ENCODE measurements at places on chromosomes 5 and 9.

DNA sequence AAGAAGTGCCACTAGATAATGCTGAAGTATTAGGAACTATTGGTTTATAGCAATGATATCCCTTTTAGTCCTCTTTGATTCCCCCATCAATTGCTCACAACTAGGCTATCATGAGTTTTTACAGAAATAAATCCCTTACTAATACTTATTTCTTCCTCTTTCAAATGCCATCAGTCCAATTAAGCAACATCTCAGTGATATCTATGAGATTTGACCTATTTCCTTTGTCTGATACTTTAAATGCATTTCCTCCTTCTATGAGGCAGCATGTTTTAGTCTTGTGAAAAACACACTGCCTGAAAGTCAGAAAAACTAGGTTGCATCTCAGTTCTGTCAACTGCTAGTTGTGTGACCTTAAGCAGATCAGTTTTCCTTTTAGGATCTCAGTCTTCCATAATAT lies 101.6 kb downstream of the FBXW11 start:
- no peak for DNase-seq

DNA sequence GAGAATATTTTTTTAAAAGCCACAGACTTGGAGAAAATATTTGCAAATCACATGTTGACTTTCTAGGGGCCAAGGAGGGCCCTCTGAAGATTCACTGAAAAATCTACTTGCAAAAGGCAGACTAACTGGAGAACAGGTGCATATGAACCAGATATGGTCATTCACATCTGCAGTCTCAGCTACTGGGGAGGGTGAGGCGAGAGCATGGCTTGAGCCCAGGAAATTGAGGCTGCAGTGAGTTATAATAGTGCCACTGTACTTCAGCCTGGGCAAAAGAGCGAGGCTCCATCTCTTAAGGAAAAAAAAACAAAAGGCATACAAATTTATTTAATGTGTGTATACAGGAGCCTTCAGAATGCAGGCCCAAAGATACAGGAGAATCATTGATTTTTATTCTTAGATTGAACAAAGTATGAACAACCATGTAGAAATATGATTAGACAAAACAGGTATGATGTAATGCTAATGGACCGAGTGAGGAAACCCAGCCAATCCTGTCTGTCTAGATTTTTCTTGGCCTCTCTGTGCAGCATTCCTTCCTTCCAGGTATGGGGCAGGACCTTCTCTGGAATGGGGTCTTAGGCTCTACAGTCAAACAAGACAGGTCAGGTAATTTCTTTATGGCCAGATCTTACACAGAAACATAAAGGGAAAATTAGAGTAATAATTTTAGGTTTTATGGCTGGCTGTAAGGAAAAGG lies 15.3 kb upstream of the SLC27A6 start:
- no peak for DNase-seq

DNA sequence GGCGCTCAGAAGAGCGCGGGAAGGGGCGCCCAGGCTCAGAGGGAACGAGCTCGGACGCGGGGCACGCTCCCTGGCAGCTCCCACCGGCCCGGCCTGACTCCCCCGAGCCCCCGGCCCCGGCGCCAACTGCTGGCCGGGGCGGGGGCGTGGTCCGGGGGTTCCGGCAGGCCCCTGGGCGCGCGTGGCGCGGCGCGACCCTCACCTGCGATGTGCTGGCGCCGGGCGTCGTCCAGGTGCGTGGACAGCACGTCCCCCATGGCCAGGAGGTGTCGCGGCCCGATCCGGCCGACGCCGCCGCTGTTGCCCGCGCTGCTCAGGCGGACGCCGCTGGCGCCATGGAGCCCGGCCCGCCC lies 43.5 kb upstream of the STXBP1 start:
- no peak for DNase-seq

DNA sequence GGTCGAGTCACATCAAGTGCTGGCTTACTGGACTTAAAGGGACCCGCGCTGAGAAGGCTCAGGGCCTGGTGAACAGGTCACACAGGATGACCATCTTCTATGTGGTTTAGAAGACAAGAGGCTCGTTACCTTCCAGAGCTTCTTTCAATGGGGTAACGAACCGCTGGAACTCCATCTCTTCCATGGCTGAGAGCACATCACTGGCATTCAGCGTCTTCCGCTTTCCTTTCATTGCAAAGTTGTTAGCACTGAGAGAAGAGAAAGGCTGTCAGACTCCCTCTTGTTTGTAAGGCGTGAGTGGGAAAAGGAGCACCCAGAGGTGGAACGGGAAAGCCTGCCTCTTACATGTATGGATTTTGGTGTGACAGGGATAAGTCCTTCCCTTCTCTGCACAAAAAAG lies 994 bp downstream of the POLE3 start:
- no peak for DNase-seq

- DNase-seq, result no peak
Observed at GRCh38 chr9:129324808-129325502, 146.9 kb upstream of the IER5L start.

- DNase-seq, result no peak
Observed at GRCh38 chr9:104256696-104257062, 162.6 kb downstream of the SMC2 start.

DNA sequence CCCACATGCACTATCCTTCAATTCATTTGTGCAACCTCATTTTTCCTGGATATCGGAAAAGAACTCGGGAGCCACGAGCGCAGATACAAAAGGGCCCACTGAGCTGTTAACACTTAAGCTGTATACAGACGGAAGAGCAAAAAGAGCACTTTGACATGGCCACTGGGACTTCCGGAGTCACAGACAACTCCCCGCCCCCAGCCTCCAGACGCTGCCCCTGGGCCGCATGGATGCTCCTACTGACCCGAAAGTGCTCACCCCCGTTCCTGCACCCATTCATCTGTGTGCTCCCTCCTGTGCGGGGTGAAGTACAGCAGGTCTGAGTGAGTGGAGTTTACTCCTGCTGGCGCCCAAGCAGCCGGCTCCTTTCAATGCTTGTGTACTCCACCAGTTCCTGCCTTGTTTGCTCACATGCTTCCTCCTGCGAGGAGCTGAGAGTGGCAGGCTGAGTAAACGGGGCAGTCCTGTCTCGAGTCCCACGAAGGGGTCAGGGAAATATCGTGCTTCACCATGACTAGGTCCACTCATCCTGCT lies 901.0 kb upstream of the CTNND2 start:
- no peak for DNase-seq

- DNase-seq, result no peak
Observed at GRCh38 chr9:137194909-137195308, 5.6 kb downstream of the TPRN start.

GRCh38 chr5:150322202-150322601 lies 19.5 kb upstream of the ARSI start:
- no peak for DNase-seq

DNA sequence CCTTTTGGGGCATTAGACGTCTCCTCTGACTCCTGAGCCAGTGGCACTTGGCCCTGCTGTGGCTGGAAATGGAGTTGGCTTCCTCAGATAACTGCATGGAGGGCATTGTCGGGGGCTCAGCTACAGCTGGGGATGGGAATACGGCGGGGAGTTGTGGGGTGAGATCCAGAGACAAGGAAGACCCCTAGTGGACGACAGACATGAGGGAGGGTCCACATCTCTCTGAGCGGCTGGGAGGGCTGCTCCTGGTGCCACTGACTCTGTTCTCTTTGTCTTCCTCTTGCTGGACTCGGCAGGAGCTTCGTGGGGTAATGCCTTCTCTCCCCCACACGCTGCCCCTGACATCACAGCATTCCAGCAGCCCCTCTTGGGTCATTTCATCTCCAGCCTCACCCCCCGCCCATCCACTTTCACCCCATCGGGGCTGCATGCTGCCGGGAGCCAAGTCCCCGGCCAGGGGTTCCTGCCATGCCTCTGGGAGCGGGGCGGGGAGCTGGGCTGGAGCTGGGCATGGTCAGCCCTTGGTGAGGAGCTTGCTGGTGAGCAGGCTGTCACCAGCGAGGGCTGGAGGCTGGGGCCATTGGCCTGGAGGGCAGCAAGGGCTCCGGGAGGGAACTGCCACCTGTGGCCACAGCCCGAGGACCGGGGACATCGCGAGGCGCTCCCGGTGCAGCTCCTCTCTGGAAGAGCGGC lies 172.3 kb downstream of the CACNA1B start:
- no peak for DNase-seq

GRCh38 chr5:43040287-43041098 lies at the start of gene ANXA2R:
TSS of gene ANXA2R (minus strand) at chr5:43040319. CDS start at chr5:43040046, 273 bp downstream.
- peak; percentile 96 for DNase-seq

GRCh38 chr5:67115246-67115645 lies 81.4 kb downstream of the CD180 start:
- DNase-seq, result no peak

GRCh38 chr9:79812507-79813257 lies 240.9 kb downstream of the TLE4 start:
- peak; percentile 2 for DNase-seq

DNA sequence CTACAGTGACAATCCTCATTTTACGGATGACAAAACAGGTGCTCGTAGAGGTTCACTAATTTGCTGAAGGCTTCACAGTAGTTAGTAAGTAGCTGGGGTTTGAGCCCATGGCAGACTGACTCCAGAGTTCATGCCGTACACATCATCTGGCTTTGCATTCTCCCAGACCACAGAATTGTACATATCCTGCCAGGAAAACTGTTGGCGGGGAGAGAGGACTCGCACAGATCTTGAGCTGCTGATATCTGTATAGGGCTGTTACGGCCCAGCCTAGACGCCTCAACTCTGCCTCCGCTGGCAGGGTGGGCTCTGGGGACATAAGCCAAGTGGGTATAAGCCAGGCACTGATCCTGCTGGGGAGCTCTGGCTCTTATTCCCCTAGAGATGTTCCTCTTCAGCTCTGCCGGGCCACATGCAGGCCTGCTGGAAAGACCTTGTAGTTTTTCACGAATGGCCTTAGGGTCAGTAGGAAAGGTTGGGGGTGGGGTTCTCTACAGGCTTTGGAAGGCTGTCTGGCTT lies 16.3 kb downstream of the LARP1 start:
- DNase-seq, result no peak

DNA sequence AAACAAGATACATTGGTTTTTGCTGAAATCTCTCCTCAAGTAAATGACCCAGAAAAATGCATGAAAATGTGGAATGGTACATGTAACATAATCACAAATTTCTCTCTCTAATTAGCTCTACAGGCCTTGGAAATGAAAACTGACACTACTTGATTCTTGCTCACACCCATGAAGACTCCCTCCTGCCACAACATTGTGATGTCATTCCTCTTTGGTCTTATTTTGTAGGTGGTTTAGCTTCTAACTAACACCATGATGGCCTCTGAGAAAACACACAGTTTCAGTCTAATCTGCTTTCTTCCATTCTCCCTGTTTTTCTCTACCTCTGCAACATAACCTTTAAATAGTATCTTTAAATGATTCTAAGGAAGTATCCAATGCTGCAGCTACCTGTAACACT lies 78.6 kb upstream of the FAM174A start:
- DNase-seq, result no peak

- DNase-seq, result no peak
Observed at GRCh38 chr5:176844281-176844680, 33.9 kb downstream of the UNC5A start.

DNA sequence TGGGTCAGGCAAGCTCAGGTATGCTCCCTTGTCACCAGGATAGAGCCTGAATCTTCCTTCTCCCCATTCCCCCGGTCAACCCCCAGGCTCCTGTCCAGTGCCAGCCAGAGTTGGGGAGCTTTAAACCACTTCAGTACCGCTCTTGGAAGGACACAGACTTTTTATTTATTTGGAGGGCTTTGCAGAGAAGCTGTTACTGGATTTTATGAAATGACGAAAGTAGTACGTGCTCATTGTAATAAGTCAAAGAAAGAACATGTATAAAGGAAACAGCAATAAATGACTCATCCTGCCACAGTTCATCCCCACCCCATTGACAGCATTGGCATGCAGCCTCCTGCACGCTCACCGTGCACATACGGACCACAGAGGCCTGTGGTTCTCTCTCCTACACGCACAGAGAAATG lies 230.3 kb downstream of the AUH start:
- DNase-seq, result peak; percentile 40

GRCh38 chr5:141734501-141735229 lies 52.6 kb upstream of the ARAP3 start:
- peak; percentile 6 for DNase-seq

DNA sequence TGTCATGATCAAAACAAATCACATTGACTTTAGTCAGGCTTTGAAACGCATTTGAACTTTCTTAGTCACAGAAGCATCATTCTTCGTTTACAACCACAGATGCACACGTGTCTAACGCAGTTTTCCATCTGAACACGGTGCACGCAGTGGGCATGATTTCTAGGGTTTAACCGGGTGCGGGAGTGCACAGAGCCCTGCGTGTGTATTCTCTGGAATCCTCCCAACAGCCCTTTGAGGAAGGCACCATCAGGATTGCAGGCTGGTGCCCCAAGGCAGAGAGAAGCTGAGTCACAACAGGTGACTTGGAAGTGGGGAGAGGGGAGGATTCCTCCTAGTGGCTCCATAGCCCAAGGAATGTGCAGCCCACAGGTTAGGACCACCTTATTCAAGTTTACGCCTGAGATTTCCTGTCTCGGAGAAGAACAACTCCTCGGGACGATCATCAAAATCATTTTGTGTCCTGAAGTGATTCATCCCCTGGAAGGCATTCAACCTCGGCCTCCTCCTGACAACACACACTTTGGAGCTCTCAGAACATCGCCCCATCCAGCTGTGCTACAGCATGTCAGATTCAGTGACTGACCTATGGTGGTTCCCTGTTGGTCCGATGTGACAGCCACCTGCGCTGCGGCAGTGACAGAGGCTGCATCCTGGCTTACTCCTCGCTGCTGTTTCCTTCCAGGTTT lies 13.1 kb downstream of the ROPN1L start:
- no peak for DNase-seq

DNA sequence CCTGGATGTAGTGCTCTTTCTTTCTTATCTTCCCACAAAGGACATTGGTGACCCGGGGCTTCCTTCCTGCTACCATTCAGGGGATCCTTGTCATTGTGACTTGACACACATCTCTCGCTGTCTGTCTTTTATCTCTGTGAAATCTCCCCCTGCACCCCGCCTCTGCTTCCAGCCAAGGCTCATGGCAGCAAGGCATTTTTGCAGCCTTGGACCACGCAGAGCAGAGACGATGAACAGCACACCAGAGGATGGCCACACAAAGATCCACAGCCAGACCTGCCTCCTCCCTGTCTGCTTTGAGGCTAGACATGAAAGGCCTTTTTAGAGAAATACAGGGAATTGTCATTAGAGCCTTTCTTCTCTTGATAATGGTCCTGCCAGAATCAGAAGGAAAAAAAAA lies 549.1 kb downstream of the CDK5RAP2 start:
- DNase-seq, result no peak

DNA sequence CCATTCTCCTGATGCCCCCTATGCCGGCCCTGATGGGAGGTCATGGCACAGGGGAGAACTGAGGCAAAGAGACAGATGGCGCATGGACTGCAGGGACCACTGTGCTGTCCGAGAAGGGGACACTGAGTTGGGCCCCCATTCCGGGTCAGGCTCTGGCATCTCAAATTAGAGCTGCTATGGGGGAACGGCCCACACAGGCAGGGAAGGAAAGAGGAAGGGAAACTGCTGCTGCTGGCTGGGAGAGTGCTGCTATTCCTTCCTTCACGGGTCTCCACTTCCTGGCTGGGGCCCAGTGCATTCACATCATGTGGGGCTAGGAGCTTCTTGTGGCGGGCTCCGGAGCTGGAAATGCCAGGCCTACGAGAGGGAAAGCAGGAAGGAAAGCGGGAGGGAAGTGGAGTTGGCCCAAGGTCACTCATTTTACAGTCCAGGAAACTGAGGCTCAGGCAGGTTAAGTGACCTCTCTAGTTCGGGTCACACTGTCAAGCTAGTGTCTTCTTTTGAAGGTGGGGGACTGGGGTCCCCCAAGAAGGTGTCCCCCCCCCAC lies 1.3 kb upstream of the CARD19 start:
- DNase-seq, result no peak
